ENCODE measurements at places on chromosomes 7 and 10.

GRCh38 chr7:39621261-39621660 lies 2.1 kb upstream of the RALA start:
- no peak for DNase-seq

DNA sequence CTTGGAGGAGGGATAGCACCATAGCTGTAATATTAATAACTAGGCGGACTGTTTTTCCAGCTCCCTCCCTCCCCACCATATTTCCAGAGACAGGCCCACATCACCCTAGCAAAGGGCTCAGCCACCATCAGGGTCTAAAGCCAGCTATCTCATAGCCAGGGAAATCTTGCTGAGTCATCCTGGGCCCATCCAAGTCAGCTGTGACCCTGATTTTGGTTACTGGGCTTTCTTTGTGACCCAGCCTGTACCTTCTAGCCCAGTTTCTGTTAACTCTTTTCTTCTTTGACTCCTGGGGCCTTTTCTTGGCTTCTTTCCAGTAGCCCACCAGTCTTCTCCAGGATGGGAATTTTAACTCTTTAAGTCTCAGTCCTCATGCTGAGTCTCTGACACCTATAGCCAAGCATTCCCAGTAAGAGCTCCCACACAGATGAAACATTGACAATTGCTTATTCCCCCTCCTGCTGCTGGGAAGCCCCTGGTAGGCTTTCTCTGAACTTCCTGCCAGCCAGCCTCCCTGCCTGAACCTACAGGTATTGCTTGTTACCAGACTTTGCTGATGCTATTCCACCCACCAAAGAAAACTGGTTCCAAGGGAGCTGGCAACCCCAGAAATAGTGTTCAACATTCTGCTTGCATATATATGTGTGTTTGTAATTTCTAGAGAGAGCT lies 34.8 kb upstream of the ADO start:
- DNase-seq, result no peak

- no peak for DNase-seq
These were observed 20.8 kb downstream of the ADCY1 start for GRCh38 chr7:45594745-45595535.

GRCh38 chr10:2944788-2945187 lies 122.6 kb upstream of the PFKP start:
- no peak for DNase-seq

- DNase-seq, result no peak
These were observed 125.6 kb upstream of the HABP2 start for GRCh38 chr10:113427236-113427735.

- no peak for DNase-seq
These were observed 70.1 kb downstream of the JAZF1 start for GRCh38 chr7:28110427-28111012.

Data from activated CD4-positive, CD25-positive, alpha-beta regulatory T cell (primary cell).